NCI-H526 treated with DMSO at 0.1 percent for 48 hours (cell line): ENCODE measurements at places on chromosomes 3 and 15.

GRCh38 chr3:106830334-106830733 lies 546.9 kb upstream of the CCDC54 start:
- no peak for DNase-seq

GRCh38 chr15:76711351-76711827 lies 193.8 kb downstream of the SCAPER start:
- DNase-seq, result peak; percentile 16

- no peak for DNase-seq
Measured at GRCh38 chr15:40449275-40449674, 8.5 kb downstream of the BAHD1 start.

GRCh38 chr3:152356870-152357276 lies 88.1 kb downstream of the MBNL1 start:
- DNase-seq, result no peak

DNA sequence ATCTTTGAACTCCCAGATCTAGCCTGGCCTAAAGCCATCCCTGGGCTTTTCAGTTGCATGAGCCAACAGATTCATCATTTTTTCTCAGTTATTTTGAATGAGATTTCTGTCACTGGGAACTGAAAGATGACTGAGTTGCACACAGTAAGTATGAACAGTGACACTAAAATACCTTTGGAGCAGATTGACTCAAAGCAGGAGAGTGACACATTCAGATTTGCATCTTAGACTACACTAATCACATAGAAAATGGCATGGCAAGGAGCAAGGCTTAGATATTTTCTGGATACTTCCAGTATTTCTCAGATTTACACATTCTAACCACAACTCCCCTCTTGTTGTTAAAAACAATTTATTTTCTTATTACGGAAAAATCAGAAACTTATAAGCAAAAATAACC lies 32.8 kb downstream of the SEC62 start:
- DNase-seq, result no peak
